ENCODE measurements at places on chromosomes 3 and 15.

GRCh38 chr15:29094711-29095110 lies 174.9 kb downstream of the NSMCE3 start:
- DNase-seq = no peak

DNA sequence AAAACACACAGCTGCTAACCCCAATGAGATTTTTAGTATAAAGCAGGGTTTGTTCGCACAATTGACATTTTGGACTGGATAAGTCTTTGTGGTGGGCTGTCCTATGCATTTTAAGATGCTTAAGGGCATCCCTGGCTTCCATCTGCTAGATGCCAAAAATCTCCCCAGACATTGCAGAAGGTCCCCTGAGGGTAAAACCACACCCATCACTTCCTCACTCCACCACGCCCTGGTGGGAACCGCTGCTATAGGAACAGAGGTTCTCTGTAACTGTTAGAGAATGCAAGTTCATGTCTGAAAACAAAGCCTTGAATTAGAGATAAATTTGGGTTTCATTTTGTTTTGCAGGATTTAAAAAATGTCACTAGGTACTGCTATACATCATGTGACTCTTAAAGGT lies 67.7 kb downstream of the ARHGEF26 start:
- DNase-seq = no peak

DNA sequence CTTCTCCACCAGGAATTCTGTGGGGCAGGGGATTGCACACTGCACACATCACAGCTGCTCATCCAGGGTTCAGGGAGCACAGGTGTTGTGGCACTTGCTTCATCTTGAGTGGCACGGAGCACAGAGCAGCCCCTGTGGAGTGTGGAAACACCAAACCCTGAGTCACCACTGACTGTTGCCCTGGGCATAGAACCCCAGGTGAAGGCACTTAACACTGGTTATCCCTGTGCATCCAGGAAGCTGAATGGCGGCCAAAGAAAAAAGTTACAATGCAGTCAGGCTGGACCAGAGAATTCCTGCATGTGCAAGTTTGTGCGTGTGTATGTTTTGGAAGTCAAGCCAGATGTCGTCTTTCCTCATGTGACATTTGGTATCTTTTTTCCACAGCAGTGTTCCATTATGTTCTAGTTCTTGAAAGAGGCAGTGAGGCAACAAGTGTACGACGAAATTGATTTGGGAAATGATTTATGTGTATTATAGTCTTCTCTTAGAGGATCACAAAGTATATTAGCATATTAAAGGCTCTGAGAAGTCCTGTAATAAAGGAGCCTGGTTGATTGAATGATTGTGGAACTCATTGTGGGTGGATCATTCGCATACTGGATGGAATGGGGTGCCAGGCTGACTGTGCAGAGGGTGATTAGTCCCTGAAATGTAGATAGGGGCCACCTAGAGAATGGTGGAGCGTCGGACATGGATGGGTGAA lies 292.3 kb downstream of the TLE3 start:
- DNase-seq = no peak

DNA sequence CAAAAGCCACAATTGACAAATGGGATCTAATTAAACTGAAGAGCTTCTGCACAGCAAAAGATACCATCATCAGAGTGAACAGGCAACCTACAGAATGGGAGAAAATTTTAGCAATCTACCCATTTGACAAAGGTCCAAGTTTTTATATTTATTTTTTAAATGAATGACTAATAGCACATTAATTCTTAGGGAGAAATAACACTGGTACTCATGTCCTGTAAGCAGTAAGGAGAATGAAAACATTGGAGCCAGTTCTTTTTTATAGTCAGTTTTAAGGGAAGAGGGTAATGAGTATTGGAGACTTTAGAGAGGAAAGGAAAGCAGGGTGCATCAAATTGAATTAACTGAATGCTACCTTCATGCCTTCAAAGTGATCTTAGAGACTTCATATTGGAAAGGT lies 404.7 kb upstream of the TGFBR2 start:
- no peak for DNase-seq

DNA sequence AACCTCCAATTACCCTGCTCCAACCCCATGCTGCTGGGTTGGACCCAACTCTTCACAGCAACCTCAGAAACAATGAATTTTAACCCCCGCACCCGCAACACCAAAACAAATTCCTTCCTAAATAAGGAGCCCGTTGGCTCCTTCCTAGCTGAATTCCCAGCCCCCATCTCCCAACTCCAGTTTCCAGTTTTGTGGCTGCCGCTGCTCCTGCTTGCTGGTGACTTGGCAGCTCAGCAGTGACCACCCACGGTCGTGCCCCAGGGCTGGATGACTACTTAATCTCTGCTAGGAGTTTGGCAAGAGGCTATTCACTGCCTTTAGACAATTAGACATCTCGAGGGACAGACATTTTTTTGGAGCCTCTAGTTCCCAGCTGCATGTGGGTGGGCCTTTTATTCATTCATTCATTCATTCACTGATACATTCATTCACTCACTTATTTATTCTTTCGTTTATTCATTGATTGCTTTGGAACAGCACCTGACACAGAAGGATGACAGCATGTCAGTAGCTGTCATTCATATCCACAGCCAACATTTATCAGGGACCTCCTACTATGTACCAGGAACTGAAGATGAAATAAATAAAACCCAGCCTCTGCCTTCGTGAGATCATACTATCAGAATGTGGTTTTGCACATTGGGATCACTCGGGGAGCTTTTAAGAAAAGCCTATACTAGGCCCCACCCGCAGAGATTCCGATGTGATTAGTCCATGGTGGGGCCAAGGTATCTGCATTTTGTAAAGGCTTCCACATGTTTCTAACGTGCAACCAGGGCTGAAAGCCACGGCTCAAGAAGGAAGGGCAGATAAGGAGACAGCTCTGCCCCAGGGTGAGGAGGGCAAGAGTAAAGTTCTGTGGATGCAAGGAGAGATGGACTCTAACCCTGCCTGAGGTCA lies 256.5 kb downstream of the SHQ1 start:
- no peak for DNase-seq

GRCh38 chr15:67091071-67091979 lies 25.9 kb downstream of the SMAD3 start:
- DNase-seq = peak; percentile 80

GRCh38 chr15:30896211-30896606 lies 7.5 kb upstream of the FAN1 start:
- DNase-seq = no peak

DNA sequence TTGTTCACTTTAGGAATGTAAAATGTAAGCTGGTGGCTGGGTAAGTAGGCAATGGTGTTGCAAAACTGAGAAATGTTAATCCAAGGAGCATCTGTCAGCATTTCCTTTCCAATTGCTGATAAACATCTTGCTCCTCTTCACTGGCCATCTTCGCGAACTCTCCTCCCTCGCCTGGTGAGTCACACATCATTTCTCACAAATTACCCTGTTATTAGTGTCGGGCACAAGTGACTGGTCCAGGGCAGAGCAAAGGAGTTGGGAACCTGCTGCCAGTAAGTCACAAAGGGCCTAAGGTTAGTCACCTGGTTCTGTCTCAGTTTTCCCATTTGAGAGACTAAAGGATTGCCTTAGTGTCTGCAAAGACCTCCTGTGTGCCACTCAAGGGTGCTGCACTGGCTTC lies 13.0 kb downstream of the CERS3 start:
- DNase-seq = no peak

GRCh38 chr3:184608209-184608608 lies 46.6 kb downstream of the EPHB3 start:
- no peak for DNase-seq

DNA sequence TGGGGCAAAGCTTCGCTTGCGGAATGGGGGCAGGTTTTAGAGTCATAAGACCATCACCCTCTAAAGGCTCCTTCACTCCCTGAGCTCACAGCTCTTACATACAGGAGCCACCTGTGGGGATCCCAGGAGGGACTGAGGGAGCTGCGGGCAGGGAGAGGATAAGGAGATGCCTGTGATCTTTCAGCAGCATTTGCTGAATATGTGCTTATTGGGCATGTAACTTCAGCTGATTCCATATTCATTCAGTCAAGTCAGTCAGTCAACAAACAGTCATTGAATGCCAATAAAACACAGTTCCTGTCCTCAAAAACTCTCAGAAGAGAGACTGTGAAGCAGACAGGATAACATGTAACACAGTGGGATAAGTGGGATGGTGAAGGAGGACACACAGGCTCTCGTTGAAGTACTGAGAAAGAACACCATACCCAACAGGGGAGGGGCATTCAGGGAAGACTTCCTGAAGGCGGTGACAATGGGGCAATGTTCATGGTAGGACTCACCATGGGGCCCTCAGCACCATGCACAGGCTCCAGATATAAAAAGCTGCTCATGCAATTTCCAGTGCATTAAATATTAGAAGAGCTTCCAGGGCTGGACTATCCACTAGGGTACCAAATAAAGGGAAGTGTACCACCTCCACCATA lies 240.9 kb downstream of the UACA start:
- DNase-seq = no peak

- no peak for DNase-seq
Measured at GRCh38 chr3:183270344-183270743, 17.3 kb downstream of the B3GNT5 start.

DNA sequence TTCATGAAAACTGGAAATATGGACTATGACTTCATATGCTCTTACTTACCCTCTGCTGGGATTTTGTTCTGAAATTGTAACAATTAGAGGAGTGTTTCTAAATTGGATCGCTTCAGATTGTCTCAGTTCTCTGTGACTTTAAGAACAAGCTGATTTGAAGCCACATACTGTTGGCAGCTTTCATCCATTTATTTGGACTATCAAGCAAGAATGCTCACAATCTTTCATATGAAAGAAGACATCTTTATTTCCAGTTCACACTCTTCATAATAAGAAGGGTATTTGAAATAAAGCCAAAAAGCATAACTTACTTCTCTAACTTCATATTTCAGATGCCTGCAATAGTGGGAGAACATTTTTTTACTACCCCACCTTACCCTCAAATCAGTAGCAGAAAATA lies 491.6 kb upstream of the TPRG1 start:
- DNase-seq = no peak

- no peak for DNase-seq
Measured at GRCh38 chr3:150681057-150681456, 22.7 kb downstream of the ERICH6 start.

DNA sequence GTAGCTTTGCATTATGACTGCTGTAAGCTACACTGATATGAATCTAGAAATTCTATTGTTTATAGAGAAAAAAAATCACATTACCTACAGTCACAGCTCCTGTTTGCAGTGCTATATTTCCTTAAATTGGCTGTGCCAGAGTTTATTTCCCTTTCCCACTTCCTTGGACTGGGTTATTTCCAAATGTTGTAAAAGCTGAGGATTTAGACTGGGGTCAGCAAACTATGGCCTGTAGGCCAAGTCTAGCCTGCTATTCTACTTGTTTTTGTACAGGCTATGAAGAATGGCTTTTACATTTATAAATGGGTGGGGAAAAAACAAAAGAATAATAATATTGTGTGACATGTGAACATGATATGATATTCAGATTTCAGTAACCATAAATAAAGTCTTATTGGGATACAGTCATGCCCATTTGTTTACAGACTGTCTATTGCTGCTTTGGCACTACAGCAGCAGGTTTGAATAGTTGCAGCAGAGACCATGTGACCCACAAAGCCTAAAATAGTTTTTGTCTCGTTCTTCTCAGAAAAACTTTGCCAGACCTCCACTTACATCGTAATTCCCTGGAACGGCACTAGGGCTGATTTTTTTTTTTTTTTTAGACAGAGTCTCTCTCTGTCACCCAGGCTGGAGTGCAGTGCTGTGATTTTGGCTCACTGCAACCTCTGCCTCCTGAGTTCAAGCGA lies 7.8 kb downstream of the GLDN start:
- DNase-seq = no peak

- DNase-seq = no peak
Measured at GRCh38 chr3:42288385-42288784, 22.4 kb upstream of the CCK start.

DNA sequence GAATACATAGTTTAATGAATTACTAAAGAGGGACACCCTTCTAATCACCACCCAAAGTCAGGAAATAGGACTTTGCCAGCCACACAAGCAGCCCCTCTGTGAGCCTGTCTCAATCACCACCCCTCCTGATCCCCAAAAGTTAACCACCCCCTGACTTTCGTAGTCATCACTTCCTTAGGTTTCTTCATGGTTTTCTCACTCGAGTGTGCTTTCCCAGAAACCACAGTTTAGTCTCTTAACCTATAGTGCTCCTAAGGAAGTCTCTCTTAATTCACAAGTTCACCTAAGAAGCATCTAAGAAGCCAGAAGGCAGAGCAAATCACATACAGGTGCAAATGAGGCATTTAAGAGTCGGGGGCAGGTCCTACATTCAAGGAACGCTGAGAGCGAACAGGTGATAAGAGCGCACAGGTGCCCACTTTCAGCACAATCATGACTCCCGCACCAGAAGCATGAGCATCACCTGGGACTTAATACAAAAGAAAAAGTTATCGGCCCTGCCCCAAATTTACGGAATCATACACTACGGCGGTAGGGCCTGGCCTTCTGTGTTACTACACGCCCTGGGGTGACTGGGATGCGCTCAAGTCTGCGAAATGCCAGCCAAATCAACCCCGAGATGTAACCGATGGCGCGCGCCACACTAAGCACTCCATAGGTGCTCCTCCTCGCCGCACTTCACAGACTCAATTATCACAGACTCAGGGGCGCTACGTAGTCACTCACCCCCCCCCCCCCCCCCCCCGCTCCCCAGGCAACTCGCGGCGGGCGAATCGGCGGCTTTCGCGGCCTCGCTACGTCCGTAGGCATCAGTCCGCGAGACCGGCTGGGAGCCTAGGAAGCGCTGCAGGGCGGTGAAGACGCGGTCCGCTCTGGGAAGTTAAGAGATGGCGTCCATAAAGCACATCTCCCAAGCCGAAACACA lies 815 bp downstream of the ULK4 start:
- DNase-seq = peak; percentile 52

GRCh38 chr3:82509106-82509842 lies 747.8 kb upstream of the GBE1 start:
- DNase-seq = no peak

DNA sequence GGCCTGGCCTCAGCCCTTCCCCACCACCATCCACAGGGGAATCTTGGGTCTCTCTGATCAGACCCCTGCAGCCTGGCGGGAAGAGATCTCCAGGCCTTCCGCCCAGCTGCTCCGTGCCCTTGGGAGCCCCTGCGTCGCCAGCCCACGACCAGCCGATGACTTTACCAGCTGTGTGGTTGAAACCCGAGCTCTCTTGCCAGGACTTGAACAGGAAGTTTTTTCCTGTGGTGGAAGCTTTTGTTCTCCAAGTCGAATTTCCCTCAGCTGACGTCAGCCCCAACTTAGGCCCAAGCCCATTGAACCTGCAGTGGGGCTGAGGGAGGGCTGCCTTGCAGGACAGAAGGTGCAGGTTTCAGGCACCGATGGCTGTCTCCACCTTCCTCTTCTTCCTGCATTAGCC lies 51.7 kb upstream of the SMAD3 start:
- DNase-seq = no peak

DNA sequence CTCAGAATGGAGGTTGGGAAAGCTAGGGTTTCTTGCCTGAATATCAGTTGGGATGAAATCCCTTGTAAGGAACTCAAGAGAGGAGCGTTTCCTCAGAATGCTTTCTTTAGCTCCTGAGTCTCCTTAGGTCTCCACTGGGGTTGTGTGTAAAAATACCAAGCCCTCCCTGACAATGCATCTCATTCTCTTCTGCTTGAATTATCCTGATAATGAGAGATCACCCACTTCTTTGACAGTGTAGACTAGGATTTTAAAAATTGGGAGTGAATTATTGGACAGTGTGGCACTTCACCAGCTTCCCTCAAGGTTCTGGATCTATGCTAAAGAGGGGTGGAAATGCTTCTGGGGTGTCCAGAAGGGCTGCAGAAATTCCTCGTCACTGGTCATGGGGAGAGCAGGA lies 41.8 kb upstream of the POLG start:
- DNase-seq = no peak
